ENCODE measurements at places on chromosomes 1 and 21.

GRCh38 chr1:152007047-152007446 lies 13.4 kb upstream of the S100A10 start:
- no peak for DNase-seq

GRCh38 chr1:17741052-17741451 lies 14.1 kb upstream of the ACTL8 start:
- DNase-seq, result no peak

- DNase-seq, result no peak
Measured at GRCh38 chr1:165025805-165026204, 330.7 kb downstream of the LMX1A start.

DNA sequence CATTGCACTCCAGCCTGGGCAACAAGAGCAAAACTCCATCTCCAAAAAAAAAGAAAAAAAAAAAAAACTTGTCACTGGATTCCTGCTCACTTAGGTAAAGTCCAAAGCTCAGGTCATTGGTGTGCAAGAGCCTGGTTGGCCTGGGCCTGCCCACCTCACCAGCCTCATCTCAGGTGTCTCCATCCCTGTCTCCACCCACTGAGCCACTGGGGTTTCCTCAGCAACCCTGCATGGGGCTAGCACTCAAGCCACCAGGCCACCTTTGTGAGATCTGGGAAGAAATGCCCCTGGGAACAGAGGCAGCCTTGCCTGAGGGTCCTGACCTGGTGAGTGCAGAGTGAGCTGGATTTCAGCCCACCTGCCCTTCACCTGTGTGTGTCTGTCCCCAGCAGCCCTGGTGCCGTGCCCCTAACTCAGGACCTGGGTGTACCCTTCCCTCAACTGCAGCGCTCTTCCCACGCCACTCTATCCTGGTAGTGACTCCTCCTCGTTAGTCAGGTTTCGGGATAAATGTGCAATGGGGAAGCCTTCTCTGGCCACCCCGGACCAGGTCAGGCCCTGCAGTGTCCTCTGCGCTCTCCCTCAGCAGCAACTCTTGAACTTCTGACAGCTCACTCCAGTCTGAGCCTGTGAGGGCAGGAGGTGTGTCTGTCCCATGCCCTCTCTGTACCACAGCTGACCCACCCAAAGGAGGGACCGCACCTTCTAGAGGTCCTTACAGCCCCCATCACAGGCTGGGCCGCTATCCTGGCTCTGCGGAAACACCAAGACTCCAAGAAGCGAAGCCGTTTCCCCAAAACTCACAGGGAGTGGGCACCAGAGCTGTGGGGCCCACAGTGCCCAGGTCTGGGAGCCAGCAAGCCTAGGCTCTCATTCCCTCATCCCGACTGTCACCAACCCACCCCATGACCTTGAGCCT lies 3.3 kb downstream of the PDZK1IP1 start:
- no peak for DNase-seq
